ENCODE measurements at places on chromosomes 1 and 21.

DNA sequence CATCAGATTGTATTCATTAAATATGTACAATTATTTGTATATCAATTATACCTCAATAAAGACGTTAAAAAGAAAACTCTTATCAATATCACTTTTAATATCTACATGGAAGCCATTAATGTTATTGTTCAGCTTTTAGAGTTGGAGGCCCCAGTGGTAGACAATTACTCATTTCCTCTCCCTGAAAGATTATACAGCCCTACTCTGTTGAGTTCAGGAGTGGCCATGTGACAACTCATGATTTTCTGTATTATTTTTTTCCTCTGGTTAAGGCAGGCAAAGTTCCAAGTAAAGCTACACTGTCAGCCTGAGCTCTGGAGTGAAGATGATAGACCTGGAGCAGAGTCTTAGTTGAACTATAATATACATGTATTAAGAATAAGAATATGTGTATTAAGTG lies 247.9 kb upstream of the B3GALT2 start:
- DNase-seq = no peak

DNA sequence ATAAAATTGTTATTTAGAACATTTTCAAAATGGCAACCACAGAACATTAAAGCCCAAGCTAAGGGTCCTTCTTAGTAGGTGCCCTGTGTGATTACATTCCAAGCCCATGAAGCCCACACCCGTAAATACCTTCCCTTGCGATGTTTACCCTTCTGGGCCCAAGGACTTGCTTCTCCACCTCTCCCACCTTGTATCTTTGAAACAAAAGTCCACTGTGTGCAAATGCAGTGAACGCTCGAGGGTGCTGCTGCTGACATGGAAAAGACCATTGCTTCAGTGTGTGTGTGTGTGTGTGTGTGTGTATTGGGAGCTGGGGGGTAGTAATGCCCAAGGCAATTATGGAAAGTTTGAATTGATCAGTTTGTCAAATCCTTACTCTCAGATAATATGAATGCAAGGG lies 298.1 kb downstream of the TGFB2 start:
- DNase-seq = no peak

DNA sequence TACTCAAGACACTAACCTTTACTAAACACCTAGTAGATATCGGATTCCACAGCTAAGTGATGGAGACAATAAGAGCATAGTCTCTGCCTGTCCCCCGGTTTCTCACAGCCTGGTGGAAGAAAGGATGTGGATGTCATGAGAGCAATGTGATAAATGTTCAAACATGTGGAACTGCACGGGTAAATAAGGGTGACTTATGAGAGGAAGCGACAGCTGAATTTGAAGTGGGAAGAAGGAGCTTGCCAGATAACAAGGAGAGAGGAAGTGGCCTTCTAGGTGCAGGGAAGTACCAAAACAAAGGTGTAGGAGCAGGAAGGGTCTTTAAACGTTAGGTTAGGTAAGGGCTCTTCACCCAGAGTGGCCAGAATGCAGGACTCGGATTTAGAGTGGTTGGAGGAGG lies 178.6 kb upstream of the NRIP1 start:
- DNase-seq = no peak

- no peak for DNase-seq
These were observed 334.2 kb upstream of the SNX7 start for GRCh38 chr1:98327220-98327861.

- no peak for DNase-seq
These were observed 517 bp downstream of the LRIG2 start for GRCh38 chr1:113073479-113073950.

GRCh38 chr1:180793451-180793850 lies 119.2 kb upstream of the KIAA1614 start:
- DNase-seq = no peak

All from T-helper 22 cell (primary cell).